ENCODE measurements at places on chromosomes 6 and 20.

DNA sequence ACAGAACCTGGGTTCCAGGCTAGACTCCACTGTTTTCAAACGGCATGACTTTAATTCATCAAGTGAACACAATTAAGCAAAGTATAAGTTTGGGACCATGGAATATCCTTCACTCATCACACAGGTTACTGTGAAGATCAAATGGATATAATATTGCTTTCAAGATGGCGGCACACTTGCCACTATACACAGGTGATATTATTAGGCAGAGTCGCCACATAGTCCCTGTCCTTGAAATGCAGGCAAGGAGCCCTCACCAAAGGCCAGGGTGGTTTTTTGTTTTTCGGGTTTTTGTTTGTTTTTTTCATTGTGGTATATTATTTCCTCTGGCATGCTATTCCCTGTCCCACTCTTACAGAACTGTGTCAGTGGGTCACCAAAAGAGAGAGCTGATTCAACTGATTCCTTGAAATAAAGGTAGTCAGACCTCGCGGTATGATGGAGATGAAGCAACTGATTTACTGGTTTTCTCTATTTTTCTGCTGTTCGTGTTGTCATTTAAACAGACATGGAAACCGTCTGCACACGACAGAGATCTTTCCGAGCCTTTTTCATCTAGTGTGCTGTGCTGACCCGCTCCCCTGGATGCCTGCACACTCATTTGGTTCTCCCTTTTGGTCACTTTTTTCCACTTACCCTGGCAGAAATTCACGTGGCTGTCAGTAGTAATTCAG lies 29.7 kb downstream of the MYB start:
- no peak for DNase-seq

DNA sequence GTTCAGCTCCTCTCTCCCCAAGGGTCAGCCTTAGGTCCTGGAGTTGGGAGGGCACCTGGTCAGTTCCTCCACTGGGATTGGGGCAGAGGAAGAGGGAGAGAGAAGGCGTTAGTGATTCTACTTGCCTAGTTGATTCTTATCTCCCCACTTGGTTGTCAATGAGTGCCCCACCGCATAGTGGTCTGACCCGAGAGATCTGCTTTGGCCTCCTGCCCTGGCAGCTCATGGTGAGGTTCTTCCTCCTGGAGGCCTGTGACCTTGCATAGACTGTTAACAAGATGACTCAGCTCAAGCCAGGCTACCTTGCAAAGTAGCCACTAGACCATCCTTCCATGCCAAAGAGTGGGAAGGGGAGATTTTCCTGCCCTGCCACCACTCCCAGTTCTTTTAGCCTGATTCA lies 160.6 kb downstream of the TMEM200A start:
- no peak for DNase-seq

GRCh38 chr6:111759836-111760785 lies 113.1 kb downstream of the FYN start:
- peak; percentile 55 for DNase-seq

- no peak for DNase-seq
Observed at GRCh38 chr20:45920462-45921336, 8.7 kb upstream of the PLTP start.

DNA sequence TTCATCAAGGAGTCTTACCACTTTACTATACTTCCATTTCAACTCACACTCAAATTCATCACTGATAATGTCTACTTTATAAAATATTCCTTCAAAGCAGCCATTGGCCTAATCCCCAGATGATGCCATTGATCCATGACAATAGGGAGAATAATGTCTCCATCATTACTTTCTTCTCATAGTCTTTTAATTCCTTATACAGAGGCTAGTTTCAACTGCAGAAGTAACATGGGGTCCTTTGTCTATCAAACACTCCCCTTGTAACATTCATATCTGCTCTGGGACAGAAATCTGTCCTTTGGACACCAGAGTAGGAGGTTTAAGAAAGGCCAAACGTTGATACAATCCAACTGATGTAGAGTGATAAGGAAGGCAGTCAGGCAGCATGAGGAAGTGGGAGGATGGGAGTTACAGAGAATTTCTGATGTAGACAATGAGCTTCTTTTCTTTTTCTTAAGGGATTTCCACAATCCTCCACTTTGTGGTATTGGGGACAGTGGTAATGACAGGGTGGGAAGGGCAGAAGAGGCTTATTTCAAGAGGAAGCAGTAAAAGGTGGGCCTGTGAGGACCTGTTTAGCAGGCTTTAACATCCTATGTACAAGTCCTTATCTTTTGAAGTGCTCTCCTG lies 18.9 kb upstream of the HLA-DOA start:
- no peak for DNase-seq

- no peak for DNase-seq
Observed at GRCh38 chr20:56371977-56372376, 13.2 kb downstream of the FAM210B start.

All from right cardiac atrium (tissue), 5 donors.